Activated CD4-positive, alpha-beta T cell treated with anti-CD3 and anti-CD28 coated beads for 24 hours (primary cell): ENCODE measurements at places on chromosomes 3 and 15.

DNA sequence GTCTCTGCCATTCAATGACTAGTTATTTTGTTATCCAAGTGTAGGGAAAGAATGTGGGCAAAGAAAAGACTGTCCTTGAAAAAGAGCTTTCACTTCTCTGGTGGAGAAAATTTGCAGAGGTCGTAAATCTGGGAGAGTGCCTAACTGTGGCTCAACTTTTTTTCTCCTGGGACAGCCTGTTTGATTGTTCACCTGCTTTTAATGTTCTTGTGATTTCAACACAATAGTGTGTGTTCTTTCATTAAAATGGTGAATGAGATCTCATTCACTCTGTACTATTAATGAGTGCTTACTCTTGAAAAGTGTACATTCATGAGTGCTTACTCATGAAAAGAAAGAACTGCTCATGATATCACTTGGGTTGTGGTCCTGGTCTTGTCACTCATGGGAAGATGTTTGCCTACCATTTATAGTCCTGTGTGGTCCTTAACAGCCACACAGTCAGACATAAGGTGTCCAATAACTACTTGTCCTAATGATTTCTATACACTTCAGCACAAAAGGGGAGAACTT is 567.3 kb downstream of the GRM7 start:
- DNase-seq = no peak

DNA sequence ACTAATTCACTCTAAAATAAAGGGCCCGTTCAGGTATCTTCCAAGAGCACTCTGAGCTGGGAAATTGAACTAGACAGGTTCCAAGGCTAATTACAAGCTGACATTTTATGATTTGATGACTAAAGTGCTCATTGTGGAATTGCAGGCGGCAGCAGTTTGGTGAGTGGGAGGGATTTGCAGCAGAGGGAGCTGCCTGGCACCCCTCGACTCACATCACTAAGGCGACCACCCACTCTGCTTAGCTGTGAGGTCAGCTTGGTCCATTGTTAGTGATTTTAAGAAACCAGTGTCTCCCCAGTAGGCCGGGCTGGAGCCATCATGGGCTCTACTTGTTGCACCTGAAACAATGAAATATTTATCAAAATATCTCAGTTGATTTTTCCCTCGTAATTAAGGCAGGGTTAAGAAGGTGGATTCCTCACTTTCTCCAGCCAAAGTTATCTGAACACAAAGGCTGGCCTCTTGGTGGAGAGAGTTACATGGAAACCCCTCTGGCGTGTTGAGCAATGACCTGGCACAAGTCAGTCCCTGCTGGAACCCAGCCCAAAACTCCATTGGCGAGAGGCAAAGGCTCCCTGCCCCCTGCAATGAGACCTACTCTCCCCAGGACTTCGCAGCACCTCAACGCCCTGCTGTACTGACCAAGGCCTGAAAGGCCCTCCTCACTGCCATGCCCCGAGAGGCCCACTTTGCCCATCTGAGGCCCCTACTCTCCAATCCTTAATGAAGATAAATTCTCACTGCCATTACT is 65.0 kb upstream of the ATP2B2 start:
- DNase-seq = no peak

DNA sequence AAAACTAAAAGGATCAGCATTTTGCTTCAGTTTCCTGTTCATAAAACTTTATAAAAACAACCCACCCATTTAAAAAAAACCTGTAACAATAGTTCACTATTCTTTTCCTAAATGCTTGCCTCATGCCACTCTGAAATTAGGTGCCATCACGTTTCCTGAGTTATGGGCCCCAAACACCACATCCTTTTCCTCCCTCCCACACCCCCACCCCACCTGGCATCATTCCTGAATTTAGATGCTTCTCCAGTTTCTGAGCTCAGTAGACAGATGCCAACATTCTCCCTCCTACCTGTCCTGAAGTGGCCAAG is 11.9 kb upstream of the ARHGEF3 start:
- no peak for DNase-seq

DNA sequence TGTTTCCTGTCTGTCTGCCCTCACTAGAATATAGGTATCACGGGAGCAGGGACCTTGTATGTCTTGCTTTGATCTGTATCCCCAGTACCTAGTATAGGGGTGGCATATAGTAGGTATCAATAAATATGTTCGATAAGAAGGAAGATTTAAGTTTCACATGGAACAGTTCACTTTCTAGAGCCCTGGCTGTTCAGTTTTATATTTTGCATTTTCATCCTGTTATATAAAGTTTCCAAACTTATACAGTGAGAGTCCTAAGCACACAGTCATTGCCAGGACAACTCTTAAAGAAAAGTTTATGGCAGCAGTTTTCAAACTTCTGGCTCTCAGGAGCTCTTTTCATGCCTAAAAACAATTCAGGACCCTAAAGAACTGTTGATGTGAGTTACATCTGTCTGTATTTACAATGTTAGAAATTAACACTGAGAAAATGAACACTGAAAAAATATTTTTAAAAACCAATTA is 13.4 kb downstream of the ITPR1 start:
- DNase-seq = no peak

DNA sequence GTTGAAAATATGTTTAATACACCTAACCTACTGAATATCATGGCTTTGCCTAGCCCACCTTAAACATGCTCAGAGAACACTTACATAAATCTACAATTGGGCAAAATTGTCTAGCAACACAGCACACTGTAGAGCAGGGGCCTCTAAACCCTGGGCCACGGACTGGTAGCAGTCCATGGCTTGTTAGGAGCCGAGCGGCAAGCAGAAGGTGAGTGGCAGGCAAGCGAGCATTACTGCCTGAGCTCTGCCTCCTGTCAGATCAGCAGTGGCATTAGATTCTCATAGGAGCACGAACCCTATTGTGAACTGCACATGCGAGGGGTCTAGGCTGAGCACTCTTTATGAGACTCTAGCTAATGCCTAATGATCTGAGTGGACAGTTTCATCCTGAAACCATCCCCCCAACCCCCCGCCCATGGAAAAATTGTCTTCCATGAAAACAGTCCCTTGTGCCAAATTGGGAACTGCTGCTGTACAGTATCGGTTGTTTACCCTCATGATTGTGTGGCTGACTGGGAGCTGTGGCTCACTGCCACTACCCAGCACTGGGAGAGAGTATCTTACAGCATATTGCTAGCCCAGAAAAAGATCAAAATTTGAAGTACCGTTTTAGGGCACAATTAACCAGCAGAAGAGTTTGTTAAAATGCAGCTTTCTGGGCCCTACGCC is 26.1 kb downstream of the CMSS1 start:
- DNase-seq = no peak

DNA sequence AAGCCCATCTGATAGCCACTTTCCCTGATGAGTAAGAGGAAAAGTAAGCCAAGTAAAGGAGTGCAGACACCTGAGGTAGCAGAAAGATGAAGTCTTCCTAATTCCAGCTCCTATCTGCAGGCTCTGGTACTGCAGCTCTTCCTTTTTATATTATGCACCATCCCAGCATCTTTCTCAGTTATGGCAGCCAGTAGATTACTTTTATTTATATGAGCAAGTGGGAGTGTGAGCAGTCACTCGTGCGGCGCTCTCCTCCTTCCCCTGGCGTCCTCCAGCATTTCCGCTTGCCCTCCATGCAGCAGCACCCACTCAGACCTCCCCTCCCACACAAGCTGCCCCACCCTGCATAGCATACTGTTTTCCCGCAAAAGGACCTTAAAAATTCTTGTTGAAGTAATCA is 465.9 kb upstream of the DPPA4 start:
- DNase-seq = no peak

DNA sequence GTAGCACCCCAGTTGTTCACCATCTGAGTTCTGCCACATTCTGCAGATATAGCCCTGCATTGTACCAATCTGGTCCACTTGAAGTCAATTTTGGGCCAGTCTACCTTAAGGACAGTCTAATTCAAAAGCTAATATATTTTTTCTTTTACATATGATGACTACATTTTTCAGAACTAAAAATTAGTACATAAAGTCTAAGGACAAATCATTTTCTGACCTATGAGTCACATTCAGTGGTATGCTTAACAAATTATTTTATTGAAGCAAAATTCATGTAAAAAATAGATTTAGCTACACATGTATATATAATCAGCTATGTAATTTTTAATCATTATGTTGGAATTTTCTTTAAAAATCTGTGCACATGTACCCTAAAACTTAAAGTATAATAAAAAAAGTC is 52.1 kb upstream of the IL12A start:
- no peak for DNase-seq

GRCh38 chr15:101068523-101068960 is 149.4 kb downstream of the LRRK1 start:
- DNase-seq = no peak

GRCh38 chr15:35151782-35152181 is 66.7 kb upstream of the NANOGP8 start:
- DNase-seq = no peak

- no peak for DNase-seq
Measured at GRCh38 chr3:184523825-184524615, 37.6 kb upstream of the EPHB3 start.

GRCh38 chr15:67776600-67776999 is 48.7 kb upstream of the SKOR1 start:
- DNase-seq = no peak

DNA sequence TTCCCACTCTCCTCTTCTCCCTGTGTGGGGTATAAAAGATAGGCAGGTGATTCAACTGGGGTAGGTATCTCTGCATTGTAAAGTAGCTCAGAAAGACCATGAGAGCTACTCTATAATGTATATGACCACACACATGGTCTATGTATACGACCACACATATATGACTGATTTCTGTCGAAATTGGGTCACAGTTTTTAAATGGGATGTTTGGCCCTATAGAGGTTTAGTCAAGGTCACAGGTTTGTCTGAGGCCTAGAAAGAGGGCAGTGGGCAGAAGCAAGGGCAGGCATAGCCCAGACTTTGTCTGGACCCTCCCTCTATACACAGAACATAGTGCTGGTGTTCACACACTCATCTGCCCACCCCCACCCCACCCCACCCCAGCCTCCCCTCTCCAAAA is 4.4 kb downstream of the LAMP3 start:
- no peak for DNase-seq

GRCh38 chr3:147939839-147940238 is 530.7 kb downstream of the ZIC1 start:
- no peak for DNase-seq

- DNase-seq = no peak
Measured at GRCh38 chr3:12317914-12318313, 29.0 kb downstream of the PPARG start.

- no peak for DNase-seq
Measured at GRCh38 chr15:74403991-74404563, 29.7 kb downstream of the SEMA7A start.

- no peak for DNase-seq
Measured at GRCh38 chr3:9782770-9783169, 9.5 kb downstream of the TADA3 start.

GRCh38 chr3:193872265-193872753 is 263.6 kb upstream of the HES1 start:
- no peak for DNase-seq

GRCh38 chr3:130654921-130655320 is 91.7 kb downstream of the PIK3R4 start:
- DNase-seq = no peak

- DNase-seq = no peak
Measured at GRCh38 chr15:45611305-45611704, 23.5 kb upstream of the SQOR start.

GRCh38 chr15:28936481-28936881 is 50.7 kb downstream of the APBA2 start:
- no peak for DNase-seq

GRCh38 chr3:156641618-156641975 is 32.8 kb upstream of the TIPARP start:
- no peak for DNase-seq

DNA sequence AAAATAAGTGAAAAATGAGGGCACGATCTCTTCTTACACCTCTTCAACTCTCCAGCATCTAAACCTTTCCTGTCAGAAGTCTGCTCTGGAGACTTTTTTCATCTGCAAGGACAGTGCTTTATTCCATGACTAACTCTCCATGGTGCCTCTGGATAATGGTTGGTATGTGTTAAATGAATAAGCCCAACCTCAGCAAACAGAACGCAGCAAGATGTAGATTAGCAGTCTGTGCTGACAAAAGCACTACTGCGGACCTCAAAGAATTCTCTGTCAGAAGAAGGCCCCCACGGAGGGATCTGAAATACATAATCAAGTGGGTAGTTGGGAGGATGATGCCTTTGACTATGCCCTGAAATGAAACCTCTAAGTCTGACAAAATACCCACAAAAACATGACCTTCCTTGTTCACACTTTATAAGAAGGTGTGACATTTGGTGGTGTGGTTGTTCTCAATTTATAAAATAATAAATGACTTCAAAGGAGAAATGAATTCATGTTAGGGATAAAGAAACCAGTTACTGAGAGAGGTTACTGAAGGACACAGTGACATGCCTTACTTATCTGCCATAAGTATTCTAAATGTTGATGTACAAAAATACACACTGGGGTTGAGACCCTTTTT is 43.2 kb upstream of the ADCY5 start:
- DNase-seq = no peak

- DNase-seq = no peak
Measured at GRCh38 chr3:47473391-47473790, 2.4 kb downstream of the SCAP start.

DNA sequence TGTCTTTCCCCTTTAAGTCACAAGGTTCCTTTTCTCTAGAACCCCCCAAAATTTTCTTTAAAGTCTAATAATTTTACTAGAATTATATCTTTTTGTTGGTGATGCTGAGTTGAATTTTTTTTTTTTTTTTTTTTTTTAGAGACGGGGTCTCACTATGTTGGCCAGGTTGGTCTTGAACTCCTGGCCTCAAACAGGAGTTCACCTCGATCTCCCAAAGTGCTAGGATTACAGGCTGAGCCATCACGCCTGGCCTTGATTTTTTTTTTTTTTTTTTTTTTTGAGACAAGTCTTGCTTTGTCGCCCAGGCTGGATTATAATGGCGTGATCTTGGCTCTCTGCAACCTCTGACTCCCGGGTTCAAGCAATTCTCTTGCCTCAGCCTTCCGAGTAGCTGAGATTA is 12.2 kb downstream of the SEC13 start:
- no peak for DNase-seq
